Gastrocnemius medialis (tissue), 4 donors: ENCODE measurements at places on chromosomes 3 and 15.

GRCh38 chr3:182129740-182130139 is 418.0 kb downstream of the SOX2 start:
- no peak for DNase-seq

DNA sequence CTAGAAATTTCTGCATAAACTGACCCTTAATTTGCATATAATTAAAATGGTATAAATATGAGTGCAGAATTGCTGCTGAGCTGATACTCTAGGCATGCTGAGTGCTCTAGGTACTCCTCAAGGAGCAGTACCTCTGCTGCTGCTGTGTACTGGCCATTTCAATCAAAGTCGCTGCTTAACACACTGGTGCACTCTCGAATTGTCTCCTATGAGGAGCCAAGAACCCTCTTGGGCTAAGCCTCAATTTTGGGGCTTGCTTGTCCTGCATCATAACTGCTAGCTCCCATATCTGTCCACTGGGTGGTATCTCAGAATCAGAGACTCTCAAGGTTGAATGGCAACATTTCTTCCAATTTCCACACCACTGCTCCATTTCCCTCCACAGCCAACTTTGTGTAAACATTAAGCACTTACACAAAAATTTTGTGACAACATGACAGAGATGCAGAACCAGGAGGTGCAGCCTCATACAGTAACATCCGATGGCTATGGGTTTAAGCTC is 82.5 kb downstream of the XXYLT1 start:
- DNase-seq = no peak

DNA sequence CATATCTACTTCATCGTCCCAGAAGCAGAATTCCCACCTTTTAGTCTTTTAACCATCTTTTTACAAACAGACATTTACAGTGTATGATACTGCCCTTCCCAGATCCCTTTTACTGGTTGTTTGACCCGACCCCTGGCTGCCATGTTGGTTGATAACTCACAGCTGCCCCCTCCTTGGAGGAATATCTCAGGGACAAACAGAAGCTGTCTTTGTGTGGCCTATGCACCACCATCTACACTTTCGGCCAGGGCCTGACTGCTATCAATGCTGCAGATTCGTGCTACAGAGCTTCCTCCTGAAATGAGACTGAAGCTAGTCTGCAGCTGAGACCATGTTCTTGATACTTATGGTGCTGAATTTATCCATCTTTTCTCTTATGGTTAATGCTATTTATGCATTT is 6.6 kb upstream of the POLQ start:
- DNase-seq = no peak

DNA sequence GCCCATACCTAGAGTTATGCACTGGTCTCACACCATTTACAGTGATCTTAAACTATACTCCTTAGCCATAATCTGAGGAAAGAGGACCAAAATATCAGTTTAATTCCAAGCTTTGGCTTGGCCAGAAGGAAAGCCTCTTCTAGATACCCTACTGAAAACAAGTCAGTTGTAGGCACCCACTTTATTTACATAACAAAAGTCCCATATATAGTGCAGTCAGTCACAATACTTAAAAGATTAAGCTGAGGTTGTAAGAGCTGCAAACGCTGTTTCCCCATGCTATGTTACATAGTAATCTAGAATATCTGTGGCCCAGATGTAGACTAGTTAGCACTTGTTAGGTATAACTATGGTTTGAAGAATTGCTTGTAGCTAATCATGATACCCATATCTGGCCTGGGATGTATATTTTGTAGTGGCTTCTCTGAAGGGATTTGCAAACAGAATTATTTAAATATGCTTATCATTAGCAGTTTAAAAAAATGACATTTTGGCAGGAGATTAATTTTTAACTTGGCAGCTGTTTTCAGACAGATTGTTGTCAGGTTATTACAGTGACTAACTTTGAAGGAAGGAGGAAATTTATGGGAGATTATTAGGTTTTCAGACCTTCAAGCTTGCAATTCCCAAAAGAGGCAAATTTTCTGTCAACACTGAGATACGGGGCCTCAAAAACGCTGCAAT is 160.4 kb upstream of the SLC2A2 start:
- DNase-seq = no peak
